ENCODE measurements at places on chromosomes 13 and 19.

GRCh38 chr19:37221136-37221535 is 3.1 kb downstream of the ZNF383 start:
- no peak for DNase-seq

DNA sequence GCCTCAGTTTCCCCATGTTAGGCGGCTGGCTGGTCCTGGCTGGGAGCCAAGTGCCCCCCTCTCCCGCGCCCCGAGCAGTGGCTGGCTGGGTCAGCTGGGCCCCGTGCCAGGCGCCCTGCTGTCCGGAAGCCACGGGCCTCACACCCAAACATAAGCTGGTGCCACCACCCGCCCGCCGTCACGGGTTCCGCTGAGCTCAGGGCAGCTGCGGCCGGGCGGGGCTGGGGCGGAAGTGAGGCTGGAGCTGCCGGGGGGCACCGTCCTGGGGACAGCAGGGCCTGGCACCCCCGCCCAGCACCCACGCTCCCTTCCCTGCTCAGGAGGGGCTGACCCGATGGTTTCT is 19.3 kb downstream of the HCN2 start:
- no peak for DNase-seq

GRCh38 chr19:42129399-42130253 is 2.6 kb downstream of the POU2F2 start:
- DNase-seq: no peak

GRCh38 chr13:99778500-99778899 is 193.1 kb downstream of the ZIC5 start:
- DNase-seq: no peak

DNA sequence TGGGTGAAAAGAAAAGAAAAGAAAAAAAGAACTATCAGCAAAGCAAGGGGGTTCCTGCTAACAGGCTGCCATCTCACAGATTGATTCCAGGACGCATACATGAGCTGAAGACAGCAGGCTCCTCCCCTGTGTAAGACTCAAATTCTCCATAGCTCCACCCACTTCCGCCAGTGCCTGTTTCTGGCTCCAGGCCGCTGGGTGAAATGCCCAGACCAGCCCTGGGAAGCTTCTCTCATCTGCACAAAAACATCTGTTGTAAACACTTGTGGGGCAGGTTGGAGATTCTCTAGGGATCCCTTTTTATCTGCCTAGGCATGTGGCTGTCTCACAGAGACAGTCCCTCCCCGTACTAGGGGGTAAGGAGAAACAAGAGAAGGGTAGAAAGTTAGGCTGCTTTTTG is 1054.4 kb upstream of the SPRY2 start:
- DNase-seq: no peak

DNA sequence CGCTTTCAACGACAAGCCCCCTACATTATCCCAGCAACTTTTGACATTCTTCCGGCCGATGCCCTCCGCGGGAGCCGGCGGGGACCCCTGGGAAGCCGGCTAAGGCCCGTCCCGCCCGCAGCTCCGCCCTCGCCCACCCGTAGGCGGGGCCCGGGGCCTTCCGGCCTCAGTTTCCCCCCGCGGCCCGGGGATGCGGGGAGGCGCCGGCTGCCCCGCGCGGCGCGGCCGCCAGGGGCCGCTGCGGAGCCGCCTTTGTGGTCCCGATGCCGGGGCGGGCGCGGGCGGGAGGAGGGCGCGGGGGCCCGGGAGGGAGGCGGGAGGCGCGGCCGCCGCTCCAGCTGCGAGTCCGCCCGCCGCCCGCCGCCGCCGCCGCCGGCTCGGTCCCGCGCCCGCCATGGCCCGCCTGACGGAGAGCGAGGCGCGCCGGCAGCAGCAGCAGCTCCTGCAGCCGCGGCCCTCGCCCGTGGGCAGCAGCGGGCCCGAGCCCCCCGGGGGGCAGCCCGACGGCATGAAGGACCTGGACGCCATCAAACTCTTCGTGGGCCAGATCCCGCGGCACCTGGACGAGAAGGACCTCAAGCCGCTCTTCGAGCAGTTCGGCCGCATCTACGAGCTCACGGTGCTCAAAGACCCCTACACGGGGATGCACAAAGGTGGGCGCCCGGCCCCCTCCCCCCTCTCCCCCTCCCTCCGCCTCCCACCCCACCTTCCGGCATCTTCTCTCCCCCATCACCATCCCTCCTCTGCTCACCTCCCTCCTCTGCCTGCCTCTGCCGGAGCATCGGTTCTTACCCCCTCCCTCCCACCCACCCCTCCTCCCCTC is at the start of gene CELF5:
Gene CELF5, plus strand, starts transcription at position 316 of the 823 bp plus-strand sequence. Its CDS starts 79 bp downstream, at position 395.
- DNase-seq: peak; percentile 73

- no peak for DNase-seq
These were observed 792.6 kb upstream of the SLITRK6 start for GRCh38 chr13:86591862-86592261.

GRCh38 chr13:108560093-108560492 is 69.3 kb upstream of the MYO16 start:
- DNase-seq: no peak

GRCh38 chr19:38412961-38413360 is 10.1 kb downstream of the FAM98C start:
- DNase-seq: no peak

DNA sequence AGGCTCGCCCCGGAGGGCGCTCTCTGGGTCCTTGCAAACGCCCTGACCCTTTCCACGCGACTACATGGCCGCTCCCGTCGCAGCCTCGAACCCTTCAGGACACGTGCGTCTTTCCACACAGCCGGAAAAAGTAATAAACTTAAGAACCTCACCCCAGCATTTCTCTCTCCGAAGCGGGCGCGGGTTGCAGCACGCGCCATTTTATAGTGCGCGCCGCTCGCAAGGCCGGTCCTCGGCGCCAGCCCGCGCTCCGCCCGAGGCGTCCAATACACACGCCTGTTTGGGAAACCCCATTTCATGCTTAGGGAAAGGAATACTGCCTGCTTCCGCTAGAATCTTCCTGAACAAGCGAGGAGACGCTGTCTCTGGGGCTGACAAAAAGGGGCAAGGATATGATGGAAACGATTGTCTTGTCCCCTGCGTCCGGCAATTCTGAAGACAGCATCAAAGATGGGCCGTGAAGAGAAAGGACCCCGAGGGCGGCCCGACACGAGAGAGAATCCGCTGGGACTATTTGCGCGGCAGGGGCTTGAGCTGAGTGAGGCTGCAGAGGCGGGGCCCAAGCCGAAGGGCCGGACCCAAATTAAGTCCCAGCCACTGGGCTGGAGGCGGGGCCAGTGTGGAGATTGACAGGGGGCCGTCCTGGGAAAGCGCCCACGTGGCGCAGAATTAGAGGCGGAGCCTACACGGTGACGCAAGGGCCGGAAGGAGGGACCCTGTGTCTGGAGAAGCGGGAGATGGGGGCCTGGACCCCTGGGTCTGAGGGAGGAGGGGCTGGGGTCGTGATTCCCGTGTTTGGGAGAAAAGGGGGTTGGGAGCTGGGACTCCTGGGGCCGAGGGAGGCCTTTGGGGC is 14.4 kb downstream of the ACP4 start:
- DNase-seq: peak; percentile 97

GRCh38 chr19:6138066-6138465 is 2.6 kb downstream of the ACSBG2 start:
- DNase-seq: no peak

- no peak for DNase-seq
These were observed 231.4 kb downstream of the UQCRFS1 start for GRCh38 chr19:28981518-28981917.

DNA sequence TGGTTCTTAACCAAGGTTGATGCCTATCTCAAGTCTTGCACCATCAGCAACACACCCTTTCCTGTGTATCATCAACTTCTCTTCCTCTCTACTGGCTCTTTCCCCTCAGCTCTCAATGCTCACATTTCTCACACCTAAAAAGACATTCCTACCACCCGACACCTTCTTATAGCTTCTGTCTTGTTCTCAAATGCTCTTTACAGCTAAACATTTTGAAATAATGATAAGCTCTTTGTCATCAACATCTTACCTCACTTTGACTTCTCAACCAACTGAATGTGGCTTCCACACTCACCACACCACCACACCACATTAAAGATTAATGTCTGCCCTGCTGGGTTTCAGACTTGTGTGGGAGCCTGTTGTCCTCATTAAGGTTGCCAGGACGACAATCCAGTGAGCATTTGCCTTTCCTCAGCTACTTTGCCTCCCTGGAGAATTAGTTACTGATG is 67.8 kb downstream of the RXFP2 start:
- no peak for DNase-seq

- DNase-seq: peak; percentile 68
These were observed 157.3 kb downstream of the DNAJC3 start for GRCh38 chr13:95834134-95834765.

DNA sequence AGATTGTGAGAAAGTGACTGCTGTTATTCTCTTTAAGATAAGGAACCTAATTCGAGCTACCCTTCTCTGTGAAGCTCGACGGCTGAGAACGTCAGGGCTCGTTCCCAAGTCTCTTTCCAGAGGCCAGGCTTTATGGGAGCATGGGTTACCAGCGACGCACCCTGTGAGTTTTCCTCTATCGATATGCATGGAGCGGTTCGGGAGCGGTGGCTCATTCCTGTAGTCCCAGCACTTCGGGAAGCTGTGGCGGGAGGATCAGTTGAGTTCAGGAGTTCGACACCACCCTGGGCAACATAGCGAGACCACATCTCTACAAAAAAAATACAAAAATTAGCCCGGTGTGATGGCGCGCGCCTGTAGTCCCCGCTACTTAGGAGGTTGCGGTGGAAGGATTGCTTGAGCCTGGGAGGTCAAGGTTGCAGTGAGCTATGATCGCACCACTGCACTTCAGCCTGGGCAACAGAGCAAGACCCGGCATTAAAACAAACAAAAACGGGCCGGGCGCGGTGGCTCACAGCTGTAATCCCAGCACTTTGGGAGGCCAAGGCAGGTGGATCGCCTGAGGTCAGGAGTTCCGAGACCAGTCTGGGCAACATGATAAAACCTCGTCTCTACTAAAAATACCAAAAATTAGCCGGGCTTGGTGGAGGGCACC is 681 bp upstream of the ZNF606 start:
- DNase-seq: no peak

GRCh38 chr13:65036999-65037398 is 2193.1 kb downstream of the PCDH9 start:
- DNase-seq: no peak

- DNase-seq: no peak
These were observed 8.8 kb upstream of the CDC34 start for GRCh38 chr19:522726-523125.

- no peak for DNase-seq
These were observed 18.1 kb downstream of the PGLS start for GRCh38 chr19:17529239-17530158.

- no peak for DNase-seq
These were observed 2.5 kb upstream of the NR2F6 start for GRCh38 chr19:17248011-17248776.

DNA sequence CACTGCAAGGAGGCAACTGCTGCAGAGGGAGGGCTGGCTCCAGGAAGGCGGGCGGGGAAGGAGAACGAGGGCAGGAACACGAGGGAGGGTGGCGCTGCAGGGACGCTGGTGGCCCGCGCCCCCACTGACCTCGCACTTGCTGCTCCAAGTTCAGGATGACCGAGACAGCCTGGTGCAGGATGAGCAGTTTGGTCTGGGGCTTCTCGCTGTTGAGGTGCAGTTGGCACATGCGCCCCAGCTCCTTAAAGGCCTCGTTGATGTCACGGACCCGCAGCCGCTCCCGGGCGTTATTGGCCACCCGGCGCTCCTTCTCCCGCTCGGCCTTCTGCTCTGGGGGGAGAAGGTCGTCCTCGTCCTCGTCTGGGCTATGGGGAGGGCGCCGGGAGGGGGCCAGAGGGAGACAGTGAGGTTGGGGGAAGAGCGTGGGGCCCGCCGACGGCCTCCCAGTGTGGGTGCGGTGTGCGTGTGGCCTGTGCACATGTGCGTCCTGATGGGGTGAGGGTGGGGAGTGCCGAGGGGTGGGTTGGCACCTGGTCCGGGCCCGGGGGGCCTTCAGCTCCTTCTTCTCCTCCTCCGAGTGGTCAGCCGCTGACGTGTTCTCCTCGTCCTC is 10.0 kb upstream of the UQCR11 start:
- DNase-seq: no peak

DNA sequence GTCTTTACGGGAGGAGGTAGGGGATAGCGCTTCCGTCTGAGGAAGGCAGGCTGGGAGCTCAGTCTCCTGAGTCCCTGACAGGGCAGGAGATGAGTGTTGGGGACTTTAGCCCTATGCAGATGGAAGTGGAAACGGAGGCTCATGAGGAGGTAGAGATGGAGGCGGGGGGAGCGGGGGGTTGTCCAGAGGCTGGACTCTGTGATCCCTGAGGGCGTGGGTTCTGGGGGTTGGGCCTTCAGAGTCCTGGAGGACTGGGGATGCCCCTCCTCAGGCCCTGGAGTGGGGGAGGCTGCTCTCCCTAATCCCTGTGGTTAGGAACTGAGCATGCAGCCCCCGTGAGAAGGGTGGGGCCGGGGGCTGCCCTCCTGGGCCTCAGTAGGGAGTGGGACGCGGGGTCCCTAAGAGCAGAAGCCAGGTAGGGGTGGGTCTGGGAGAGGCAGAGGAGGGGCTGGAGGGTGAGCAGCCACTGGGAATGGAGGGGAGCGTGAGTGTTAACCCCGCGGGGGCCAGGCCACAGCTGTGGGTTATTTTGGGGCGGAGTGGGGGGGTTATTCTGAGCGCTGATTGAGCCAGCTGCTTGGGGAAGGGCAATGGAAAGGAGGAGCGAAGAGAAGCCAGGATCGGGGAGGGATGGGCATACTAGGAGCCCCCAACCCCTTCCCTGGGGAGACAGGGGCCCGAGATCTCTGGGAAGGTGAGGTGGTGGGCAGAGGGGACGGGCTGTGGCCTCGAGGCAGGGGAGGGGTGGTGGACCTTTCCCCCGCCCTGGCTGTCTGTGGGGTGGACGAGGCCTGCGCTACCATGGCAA is 2.8 kb downstream of the GRIN2D start:
- no peak for DNase-seq

GRCh38 chr19:23507446-23507845 is 112.2 kb upstream of the ZNF91 start:
- no peak for DNase-seq

GRCh38 chr13:31069808-31070534 is 91.7 kb downstream of the HSPH1 start:
- no peak for DNase-seq

DNA sequence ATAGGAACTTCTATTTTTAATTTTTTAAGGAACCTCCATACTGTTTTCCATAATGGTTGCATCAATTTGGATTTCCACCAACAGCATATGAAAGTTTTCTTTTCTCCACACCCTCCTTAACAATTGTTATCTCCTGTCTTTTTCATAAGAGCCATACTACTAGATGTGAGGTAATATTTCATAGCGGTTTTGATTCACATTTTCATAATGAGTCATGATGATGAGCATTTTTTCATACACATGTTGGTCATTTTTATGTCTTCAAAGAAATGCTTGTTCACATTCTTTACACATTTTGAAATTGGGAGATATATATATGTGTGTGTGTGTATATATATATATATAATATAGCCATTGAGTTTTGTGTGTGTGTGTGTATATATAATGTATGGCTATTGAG is 420.3 kb upstream of the PCDH9 start:
- no peak for DNase-seq
